ENCODE measurements at places on chromosomes 5 and 9. TPM values are rescaled to one million over a fixed set of nuclear protein-coding genes. Genes with fewer than 3 reads are reported as not detected.

Gene DMRTA1
- total RNA-seq = 1.5 TPM

Gene NOXA1
- 8.8 TPM for total RNA-seq

Gene GRHPR
- total RNA-seq = 50.2 TPM

Gene ENTREP1
- total RNA-seq = 2.8 TPM

Gene TMEM161B
- total RNA-seq = 10.9 TPM

Gene MAP1B
- 5.2 TPM for total RNA-seq

Gene TTC23L
- total RNA-seq = 0.22 TPM

Gene NRARP
- total RNA-seq = 13.8 TPM

Measured in pancreas (tissue), 10 donors.